ENCODE measurements at places on chromosomes 2 and 18.

DNA sequence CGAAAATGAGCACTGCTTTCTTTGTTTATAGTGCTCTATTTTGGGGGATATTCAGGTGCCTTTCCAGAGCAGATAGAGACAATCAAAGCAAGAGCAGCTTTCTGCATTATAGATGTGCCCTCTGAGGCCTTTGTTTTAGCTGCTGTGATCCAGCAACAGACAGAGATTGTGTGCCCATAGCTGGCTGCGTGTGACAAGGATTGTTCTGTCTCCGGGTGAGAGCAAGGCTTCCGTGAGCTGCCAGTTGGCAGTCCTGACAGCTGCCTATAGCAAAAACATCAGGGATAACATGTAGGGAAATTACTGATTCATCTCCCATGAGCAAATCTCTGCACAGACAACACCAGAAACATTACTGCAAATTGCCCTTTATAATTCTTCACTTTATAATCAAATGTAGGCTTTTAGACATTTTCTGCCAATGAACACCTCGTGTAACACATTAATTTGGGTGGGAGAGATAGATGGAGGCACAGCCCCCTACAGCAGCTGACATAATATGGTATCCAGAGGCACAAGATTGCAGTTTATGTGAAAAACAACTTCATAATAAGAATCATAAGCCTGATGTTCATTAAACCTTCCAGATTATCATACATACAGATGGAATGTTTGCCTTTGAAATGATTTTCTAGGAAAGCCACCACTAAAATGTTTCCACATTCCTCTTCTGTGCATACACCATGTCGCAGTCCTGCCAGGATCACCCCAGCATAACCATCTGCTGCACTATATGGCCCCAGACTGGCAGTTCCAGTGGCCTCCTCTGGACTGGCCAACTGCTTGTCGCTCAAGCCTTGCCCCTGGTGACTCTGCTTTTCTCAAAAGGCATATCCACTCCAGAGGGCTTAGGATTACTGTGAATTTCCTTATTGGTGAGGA is 131.2 kb downstream of the TRIB2 start:
- DNase-seq, result no peak

DNA sequence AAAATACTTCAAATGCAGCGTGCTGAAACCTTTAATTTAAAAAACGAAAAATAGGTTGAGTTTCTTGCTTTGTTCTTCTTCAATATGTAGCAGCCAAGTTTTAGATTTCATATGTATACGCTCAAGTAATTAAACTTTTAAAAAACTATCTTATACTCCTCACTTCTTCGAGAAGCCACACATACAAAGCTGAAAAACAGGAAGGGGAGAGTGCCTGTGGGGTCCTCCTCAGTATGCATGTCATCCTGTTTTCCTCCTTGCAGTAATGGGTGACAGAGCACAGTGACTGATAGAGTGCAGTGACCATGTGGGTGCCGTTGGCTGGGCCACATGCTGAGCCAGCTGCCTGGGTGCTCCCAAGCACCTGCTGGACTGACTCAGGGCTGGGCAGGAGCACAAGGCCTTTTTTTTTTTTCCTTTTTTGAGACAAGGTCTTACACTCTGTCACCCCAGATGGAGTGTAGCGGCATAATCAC is 33.3 kb downstream of the UXS1 start:
- DNase-seq, result no peak

- DNase-seq, result no peak
Measured at GRCh38 chr2:232418466-232419244, 12.0 kb downstream of the ALPG start.

- no peak for DNase-seq
Measured at GRCh38 chr2:2542966-2543611, 212.0 kb upstream of the MYT1L start.

- DNase-seq, result no peak
Measured at GRCh38 chr18:31232775-31233424, 70.2 kb upstream of the DSC1 start.

Measured in fibroblast of gingiva (primary cell).